Small intestine (tissue), 16 donors: ENCODE measurements at places on chromosomes 5 and 9.

DNA sequence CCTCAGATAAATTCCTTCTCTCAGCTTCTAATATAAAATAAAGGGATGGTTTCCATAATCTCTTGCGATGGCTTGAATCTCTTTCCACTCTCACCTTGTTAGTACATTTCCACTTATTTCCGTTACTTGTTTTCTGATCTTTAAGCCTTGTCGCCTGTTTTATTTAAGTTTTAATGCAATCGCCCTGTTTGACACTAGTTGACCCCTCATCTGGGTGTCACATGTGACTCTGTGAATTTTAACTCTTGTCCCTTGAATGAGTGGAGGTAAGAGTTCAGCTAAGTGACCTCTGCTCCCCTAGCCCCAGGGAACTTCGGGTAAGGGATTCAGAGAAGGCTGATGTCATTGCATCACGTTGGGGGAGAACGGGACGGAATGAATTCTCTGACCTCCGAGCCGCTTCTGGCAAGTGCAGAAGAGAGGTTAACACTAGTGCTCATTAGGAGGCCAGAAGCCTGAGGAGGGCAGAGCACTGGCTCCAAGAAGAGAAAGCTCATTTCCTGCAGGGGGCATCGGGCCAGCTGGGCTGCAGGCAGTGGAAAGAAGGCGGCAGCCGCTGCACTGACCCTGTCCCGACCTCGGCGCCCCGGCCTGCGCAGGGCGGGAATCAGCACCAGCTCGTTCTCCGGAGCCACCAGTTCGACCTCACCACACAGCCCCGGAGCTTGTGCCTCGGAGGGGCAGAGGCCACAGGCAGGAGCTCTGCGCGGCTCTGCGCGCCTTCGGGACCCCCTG, 569 bp downstream of the HINT2 start:
- peak; percentile 82 for DNase-seq

DNA sequence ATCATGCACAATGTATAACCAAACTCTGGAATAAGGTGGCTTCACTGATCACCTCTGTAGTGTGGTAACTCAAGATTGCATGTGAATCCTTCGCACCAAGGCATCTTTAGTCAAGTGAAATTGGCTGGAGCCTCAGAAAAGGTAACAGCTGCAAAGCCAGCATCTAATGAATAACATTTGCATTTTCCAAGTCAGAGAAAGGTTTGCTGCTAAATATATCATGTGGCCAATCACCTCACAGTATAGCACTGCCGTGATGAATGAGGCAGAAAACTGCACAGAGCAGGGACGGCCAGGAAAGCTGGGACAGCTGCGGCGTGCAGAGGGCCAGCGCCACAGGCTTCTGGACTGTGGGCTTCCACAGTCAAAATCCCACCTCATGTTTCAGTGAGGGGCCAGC, 18.5 kb downstream of the MRPS27 start:
- DNase-seq: no peak

DNA sequence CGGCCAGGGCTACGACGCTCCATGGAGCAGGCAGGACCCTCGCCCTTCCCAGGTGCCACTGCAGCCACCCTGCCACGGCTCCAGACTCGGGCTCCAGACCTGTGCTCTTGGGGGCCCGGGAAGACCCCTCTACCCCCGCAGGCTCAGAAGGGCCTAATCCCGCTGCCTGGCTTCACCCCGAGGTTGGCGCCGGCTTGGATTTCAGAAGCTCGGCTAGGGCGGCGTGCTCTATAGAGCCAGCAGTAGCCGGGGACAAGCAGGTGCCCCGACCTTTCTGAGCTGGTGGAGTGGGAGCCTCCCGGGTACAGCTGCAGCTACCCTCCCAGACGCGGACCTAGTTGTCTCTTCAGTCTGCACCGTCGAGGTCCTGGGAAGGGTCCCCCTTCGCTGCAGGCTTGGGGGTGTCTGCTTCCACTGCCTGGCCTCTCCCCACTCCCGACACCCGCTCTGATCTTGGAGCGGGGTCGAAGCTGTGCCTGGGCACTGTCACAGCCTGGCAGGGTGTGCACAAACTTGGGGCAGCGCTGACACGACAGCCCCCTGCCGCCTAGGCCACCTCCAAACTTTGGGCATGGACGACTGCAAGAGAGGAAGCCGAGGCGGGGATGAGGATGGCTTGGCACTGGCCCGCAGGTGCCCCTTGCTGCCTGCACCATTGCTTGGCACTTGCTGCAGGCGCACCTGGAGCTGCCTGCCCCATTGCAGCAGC, 1366.1 kb upstream of the CDH9 start:
- DNase-seq: no peak

- no peak for DNase-seq
Measured at GRCh38 chr5:14355391-14355790, 212.2 kb downstream of the TRIO start.

- DNase-seq: no peak
Measured at GRCh38 chr9:114206221-114206789, 51.0 kb downstream of the COL27A1 start.

DNA sequence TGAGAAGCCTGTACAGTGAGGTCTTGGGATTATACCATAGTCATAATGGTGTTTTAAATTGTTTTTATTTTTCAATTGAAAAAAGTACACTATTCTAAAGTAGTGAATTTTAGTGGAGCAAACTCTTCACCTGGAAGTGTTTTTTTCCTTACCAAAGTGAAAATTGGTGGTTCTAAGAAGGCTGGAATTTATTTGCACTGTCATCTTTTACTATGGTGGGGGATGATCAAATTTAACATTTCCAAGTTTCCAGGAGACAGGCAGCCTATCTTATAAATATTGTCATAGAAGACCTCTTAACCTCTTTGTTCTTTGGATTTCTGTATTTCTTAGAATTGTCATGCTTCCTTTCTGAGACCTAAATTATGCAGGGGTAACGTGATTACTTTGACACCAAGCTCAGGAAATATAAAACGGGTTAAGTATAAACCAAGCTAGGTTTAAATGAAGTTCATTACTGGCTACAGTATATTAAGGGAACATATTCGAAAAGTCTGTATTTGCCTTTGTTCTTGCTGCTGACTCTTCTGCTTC, 20.2 kb downstream of the NDFIP1 start:
- no peak for DNase-seq

DNA sequence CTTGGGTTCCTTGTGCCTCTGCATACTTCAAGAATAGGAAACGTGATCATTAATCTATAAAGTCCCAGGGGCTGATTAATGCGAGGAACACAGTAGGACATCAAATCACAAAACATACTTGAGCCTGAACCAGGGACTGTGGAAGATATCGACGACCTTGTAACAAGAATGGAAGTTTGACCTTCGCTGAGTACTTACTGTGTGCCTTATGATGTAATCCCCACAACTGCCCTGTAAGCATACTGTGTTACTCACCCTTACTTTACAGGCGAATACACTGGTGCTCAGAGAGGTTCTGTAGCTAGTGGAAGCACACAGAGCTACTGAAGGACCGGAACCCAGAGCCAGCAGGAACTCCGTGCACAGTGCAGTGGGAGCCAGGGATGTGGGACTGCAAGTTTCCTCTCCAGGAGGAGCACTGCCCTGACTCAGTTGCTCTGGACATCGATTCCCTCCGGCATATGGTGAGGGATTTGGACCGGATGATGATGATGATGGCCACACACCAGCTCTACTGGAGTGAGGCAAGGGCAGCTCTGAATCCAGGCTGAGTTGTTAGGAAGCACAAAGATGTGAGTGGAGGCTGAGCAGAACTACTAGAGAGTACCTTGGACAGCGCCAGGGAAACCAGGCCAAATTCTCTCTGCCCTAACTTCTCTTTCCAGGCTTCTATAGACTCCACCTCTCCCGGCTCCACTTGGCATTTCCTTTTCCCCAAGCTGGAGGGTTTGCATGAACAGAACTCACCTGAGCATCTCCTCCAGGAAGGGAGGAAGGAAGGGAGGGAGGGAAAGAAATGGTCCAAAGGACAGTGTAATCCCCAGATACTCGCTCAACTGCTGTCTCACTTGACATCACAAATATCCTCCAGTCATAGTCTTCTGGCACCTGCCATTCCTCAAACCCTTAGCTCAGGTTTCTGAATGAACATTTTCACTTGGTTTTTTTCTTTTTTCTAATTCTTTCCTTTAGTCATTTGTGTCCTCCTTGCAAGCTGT, 1.5 kb upstream of the GABBR2 start:
- peak; percentile 6 for DNase-seq

GRCh38 chr5:160363211-160363610, 7.2 kb downstream of the C1QTNF2 start:
- no peak for DNase-seq

DNA sequence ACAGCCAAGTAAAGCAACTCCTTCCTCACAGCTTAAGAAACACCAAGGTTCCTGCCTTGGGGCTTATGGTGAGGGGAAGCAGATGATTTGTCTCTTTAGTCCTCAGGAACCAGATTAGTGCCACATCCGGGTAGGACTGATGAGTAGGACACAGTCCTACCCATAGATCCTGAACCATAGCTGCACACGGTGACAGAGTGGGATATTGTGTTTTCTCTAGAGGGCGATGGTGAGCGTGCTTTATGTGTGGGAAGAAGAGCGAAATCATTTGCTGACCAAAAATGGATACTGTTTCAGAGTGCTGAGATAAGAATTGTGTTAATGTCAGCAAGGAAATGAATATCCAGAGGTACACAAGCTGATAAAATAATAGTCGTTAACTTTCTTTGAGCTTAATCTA, 209.0 kb upstream of the FBXL7 start:
- DNase-seq: no peak

- no peak for DNase-seq
Measured at GRCh38 chr5:168802337-168802736, 223.2 kb upstream of the PANK3 start.
